Fibroblast of gingiva (primary cell): ENCODE measurements at places on chromosomes 3 and 15.

- no peak for DNase-seq
These were observed 4.0 kb upstream of the KLF15 start for GRCh38 chr3:126361211-126361610.

GRCh38 chr3:124812291-124813265, 74.6 kb downstream of the ITGB5 start:
- DNase-seq: peak; percentile 100

DNA sequence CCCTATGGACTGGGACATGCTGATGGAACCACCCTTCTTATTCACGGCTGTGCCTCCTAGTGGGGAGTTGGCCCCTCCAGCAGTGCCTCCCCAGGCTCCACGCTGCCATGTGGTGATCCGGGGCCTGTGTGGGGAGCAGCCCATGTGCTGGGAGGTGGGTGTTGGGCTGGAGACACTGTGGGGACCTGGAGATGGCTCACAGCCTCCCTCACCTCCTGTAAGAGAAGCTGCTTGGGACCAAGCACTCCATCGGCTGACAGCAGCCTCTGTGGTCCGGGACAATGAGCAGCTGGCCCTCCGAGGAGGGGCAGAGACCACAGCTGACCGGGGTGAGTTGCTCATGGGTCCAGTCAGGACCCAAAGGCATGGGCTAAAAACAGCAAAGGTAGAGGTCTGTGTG, 9.1 kb downstream of the ALG3 start:
- DNase-seq: no peak

DNA sequence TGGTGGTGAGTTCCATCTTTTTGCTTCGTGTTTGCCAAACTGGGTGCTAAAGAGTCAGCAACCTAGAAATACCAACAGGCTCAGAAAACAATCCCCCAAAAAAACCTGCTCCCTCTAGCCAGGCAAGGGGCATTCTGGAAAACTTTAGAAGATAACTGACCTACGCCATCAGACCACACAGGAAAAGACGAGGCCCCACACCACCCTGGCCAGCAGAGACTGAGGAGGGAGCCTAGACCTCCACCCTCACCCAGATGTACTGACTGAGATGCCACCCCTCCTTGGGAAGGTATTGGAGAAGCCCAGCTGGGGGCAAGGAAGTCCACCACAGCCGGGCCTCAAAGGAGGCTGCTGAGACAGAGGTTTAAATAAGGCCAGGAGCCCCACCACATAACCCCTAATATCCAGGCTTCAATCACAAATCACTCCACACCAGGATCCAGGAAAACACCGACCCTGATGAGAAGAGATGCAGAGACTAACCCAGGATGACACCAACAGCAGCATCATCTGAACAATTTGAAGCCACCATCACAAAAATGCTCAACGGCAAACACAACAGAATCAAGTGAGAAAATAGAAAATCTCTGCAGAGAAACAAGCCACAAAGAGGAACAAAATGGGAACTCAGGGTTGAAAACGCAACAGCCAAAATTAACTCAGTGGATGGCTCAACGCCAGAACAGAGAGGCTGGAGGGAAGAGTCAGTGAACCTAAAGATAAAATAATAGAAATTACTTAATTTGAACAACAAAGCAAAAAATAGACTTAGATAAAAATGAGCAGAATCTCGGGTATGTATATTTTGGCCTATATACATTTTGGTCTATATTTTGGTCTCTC, 61.0 kb downstream of the TPRA1 start:
- no peak for DNase-seq

- DNase-seq: no peak
These were observed 5.7 kb downstream of the IFRD2 start for GRCh38 chr3:50286322-50287227.

DNA sequence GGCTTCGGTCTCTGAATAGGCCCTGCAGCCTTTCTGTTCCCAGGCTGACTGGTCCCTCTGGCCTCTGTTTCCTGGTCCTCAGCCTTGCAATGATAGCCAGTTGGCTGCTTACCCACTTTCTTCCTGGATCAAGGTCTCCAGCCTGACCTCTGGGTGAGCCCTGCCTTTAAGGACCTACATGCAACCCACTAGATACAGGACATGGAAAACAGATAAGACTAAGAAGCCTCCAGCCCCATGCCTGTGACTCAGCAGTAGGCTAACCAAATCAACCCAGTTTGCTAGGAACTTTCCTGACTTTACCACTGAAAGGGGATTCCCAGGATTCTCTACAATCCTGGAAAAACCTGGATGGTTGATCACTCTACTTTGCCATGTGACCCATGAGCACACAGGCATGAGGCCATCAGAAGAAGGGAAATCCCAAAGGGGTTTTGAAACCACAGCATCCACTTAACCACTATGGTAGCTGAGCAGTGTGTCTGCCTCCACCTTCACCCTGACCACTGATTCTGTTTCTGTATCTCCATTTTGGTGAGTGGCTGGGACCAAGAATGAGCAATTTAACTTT, 188.1 kb downstream of the CHST2 start:
- no peak for DNase-seq

GRCh38 chr15:94080416-94080815, 150.9 kb upstream of the MCTP2 start:
- DNase-seq: peak; percentile 12

GRCh38 chr15:30030345-30030744, 52.4 kb upstream of the GOLGA8J start:
- no peak for DNase-seq

DNA sequence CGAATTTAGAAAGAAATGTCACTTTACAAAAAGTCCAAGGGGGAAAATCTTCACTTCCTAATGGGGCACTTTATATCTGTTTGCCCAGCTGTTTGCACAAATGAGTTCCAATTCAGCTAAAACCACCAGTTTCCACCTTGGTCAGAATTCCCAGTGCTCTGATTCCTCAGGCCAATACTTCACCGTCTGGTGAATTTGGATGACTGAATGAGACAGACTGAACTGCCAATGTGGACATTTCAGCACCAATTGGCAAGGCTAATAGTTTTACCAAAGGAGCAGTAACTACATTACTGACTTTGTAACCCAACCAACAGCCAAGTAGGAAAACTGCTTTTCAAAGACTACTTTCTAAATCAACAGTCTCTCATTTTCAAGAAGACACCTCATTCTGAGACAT, 51.8 kb downstream of the ABI3BP start:
- DNase-seq: no peak

DNA sequence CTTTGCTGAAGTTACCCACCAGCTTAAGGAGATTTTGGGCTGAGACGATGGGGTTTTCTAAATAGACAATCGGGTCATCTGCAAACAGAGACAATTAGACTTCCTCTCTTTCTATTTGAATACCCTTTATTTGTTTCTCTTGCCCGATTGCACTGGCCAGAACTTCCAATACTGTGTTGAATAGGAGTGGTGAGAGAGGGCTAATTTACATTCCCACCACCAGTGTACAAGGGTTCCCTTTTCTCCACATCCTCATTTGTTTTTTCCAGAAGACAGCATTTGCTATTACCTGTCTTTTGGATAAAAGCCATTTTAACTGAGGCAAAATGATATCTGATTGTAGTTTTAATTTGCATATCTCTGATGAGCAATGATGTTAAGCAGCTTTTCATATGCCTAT, 329.9 kb upstream of the TPRG1 start:
- no peak for DNase-seq

DNA sequence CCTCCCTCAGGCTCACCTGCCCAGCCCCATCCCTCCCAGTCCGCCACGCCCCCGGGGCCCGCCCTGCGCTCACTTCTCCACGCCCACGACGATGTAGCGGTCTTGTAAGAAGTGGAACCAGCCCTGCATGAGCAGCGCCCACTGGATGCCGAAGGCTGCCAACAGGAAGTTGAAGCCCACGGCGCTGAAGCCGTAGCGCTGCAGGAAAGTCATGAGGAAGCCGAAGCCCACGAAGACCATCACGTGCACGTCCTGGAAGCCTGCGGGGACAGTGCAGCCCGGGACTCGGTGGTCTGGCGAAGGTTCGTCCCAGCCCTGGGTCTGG, 9.7 kb downstream of the RHCG start:
- DNase-seq: no peak

DNA sequence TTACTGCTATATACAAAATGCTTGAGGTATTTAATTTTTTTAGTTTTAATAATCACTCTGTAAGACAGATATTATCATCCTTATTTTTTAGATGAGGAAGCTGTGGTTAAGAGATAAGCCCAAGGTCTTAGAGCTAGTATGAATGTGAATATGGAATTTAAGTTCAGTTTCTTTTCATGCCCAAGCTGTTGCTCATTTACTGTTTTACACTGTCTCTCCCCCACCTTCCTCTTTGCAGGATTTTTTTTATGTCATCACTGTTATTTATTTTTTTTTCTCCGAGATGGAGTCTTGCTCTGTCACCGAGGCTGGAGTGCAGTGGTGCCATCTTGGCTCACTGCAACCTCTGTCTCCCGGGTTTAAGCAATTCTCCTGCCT, 22.5 kb downstream of the MAP2K5 start:
- DNase-seq: no peak

DNA sequence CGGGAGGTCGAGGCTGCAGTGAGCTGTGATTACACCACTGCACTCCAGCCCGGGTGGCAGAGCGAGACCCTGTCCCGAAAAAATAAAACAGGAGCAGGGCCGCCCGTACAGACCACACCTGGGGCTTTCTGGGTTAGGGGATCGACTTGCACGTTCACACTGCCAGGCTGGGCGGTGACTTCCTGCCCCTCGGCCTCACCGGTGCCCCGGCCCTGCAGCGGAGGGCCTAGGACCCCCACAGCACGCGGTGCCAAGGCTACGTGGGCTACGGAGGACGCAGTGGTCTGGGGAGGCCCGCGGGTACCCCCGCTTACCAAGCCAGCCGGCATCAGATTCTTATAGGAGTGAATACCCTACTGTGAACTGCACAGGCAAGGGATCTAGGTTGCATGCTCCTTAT, 11.6 kb upstream of the TTC14 start:
- no peak for DNase-seq

DNA sequence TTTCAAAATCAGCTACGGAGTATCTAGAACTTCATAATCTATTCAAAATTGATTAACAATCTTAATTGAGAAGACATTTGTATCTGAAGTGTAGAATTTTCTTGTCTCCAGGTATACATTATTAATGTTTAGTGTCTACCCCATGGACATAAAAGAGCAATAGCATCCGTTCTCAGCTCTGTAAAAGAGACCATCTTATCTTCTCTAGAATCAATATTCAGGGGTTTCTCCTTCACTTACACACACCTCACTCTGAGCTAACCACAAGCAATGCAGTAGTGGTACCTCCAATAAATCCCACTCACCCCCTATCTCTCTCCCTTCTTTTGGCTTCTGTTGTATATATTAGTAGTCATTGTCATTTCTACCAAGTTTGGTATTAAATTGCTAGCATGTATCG, 16.2 kb downstream of the MBNL1 start:
- no peak for DNase-seq

DNA sequence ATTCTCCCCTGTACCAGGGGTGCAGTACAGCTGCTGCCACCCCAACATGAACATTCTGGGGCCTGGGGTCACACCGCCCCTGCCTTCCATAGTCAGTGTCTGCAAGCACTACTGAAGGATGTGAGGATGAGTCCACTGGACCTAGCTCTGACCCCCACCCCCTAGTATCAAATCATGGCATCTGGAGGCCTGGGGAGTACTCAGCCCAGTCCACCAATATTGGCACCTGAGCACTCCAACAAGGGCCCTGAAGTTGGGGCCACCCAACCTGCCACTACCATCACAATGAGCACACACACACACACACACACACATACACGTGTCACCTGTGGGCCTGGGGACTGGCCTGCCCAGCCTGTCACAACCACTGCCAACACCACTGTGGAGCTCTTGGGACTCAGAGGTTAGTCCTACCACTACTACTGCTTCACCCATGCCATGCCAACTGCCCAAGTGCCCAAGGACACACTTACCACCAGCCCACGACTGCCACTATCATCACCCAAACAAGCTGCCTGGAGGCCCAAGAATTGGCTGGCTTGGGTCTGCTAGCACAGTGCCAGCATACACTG, 253.9 kb downstream of the MCTP2 start:
- no peak for DNase-seq

GRCh38 chr3:194472290-194472920, 14.4 kb downstream of the ATP13A3 start:
- DNase-seq: peak; percentile 69

DNA sequence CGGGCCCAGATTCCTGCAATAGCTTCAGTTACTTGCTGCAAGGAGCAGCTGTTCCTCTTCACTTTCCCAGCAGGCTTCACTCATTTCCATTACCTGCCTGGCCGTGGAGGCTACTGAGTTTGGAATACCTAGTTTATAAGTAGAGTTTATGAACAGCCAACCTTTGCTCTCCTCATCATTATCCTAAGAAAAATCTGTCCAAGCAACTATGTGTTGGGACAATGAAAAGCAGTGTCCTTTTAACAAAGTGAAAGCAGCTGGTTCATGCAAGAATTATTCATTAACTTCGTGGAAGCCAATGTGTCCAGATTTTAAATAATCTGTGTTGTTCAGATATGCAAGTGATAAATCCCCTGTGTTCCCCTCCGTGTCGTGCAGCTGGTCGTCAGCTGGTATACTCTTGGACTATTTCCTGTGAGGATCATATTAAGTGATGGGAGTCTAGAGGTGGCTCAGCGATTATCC, 39.3 kb upstream of the SSR3 start:
- no peak for DNase-seq

- no peak for DNase-seq
These were observed 387.4 kb upstream of the C2CD4B start for GRCh38 chr15:62552444-62552843.

GRCh38 chr3:127484601-127485388, 105.7 kb downstream of the TPRA1 start:
- DNase-seq: no peak
